T-helper 2 cell (primary cell): ENCODE measurements at places on chromosomes 5 and 9.

GRCh38 chr9:121786998-121787422, 135.6 kb downstream of the DAB2IP start:
- DNase-seq: no peak

GRCh38 chr5:59267033-59267432, 626.5 kb downstream of the PDE4D start:
- DNase-seq: no peak

DNA sequence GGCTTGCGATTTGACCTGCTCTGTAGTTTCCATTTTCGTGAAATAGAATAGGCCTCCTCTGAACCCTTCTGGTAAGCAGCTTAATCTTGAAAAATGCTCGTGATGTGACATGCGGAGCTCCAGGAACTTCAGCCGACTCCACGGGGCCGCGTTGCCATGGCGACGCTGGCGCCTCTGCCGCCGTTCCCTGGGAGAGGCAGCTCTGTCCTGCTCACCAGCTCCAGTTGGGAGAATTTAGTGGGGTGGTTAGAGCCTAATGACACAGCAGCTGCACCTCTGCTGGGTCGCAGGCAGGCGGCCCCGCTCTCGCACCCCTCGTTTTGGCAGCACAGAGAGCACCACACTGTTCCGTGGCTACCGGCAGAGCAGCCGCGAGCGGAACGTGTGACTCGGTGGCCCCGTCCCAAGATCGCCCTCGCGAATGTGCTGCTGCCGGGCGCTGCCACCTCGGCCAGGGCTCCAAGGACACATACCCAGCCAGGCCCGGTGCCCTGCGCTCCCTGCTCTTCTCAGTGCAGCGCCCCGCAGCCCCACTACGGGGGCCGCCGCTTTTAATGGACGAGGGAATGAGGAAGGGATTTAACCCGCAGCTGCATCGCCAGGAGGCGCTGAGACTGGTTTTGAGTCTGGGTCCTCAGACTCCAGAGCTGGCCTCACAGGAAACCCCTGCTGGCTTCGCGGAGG, 131.2 kb upstream of the LMX1B start:
- no peak for DNase-seq

- DNase-seq: no peak
Measured at GRCh38 chr5:33075731-33076130, 364.6 kb downstream of the NPR3 start.

GRCh38 chr5:125142458-125142857, 396.0 kb upstream of the ZNF608 start:
- no peak for DNase-seq

DNA sequence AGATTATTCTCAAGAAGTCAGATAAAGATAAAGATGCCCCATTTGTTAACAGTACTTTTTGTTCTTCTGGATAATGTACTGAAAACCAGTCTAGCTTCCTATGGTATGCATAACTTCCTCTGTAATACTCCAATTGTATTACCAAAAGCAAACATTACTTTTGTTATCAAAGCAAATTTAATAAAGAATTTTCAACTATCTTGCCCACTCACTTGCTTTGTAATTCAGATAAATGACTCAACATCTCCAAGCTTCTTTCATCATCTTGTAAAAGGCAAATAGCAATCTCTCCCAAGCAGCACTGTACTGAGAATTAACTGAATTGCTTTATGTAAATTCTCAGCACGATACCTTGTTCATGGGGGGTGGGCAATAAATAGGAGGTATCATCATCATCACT, 98.3 kb downstream of the NFIB start:
- DNase-seq: no peak
